Heart left ventricle (tissue), 16 donors: ENCODE measurements at places on chromosomes 13 and 19. TPM values are rescaled to one million over a fixed set of nuclear protein-coding genes. Genes with fewer than 3 reads are reported as not detected.

GRCh38 chr13:99656844-99657381, 155.6 kb downstream of the TM9SF2 start:
- DNase-seq, result no peak

Gene TLE2
- polyA plus RNA-seq, result 36.0 TPM

Gene CD177
- polyA plus RNA-seq, result 0.14 TPM

- no peak for DNase-seq
These were observed 33.2 kb upstream of the MEDAG start for GRCh38 chr13:30872685-30873461.

- no peak for DNase-seq
These were observed 50.0 kb downstream of the TEX26 start for GRCh38 chr13:30982506-30982905.

GRCh38 chr13:68007576-68007975, 777.4 kb upstream of the PCDH9 start:
- no peak for DNase-seq

DNA sequence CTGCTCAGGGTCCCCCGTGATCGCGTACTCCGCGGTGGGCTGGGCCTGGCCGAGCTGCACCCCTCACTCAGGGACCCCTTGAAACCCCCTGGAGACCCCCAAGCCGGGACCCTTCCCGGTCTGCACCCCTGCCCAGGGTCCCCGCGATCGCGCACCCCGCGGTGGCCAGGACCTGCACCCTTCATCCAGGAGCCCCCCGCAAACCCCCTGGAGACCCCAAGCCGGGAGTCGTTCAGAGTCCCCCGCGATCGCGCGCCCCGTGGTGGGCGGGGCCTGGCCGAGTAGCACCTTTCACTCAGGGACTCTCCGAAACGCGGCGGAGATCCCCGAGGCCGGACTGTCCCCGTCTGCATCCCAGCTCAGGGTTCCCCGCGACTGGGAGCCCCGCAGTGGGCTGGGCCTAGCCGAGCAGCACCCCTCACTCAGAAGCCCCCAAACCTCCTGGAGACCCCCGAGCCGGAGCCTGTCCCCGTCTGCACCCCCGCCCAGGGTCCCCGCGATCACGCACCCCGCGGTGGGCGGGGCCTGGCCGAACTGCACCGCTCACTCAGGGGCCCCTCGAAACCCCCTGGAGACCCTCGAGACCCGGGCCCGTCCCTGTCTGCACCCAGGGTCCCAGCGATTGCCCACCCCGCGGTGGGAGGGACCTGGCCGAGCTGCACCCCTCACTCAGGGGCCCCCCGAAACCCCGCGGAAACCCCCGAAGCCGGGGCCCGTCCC, 748 bp downstream of the LMNB2 start:
- no peak for DNase-seq

DNA sequence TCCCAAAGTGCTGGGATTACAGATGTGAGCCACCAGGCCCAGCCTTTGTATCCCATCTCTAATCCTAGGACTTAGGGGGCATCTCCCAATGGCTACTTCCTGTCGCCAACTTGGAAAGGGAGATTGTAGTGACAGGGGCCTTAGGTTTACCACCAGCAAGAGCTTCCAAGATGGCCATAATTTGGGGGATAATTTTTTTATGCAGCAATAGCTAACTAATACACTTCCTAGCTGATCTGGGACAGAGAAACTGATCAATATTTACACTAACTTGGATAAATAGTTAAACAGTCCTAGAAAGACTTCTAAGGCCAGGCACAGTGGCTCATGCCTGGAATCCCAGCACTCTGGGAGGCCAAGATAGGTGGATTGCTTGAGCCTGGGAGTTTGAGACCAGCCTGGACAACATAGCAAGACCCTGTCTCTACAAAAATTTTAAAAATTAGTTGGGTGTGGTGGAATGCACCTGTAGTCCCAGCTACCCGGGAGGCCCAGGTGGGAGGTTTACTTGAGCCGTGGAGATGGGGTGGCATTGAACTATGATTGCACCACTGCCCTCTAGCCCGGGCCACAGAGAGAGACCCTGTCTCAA, 5.3 kb upstream of the COLGALT1 start:
- DNase-seq, result no peak

Gene EML2
- 23.2 TPM for polyA plus RNA-seq

DNA sequence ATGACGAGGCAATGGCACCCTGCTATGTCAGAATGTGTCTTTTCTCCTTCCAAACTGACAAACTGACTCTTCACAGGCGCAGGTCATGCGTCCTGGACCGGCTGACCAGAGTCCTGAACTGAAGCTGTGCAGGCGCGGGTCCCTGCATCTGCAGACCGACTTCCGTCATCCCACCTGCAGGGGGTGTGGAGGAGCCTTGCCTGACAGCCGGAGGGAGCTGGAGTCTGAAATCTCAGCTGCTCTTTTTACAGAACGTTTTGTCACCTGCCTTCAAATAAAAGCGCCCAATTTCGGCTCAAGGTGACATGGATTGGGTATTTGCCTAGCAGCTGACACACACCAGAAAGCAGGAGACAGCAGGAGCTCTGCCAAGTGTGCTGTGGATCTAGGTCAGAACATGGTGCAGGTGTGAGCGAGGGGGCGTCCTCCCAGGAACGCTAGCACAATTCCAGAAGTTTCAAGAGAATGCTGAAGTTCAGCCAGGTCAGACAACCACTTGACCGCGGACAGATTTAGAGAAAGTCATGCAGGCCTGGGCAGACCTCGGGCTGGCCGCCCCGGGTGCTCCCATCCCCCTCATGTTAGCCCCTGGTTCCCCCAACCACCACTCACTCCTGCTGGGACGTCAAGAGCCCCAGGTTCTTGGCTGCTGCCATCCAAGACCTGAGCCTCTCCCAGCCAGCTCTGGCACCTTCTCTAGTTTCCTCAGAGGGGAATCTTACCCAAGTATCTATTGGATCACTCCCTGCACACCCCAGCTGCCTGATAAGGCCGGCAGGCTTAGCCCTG, 32.8 kb downstream of the ELL start:
- DNase-seq, result no peak

Gene PTH2
- polyA plus RNA-seq, result not detected

Gene ZNF559
- polyA plus RNA-seq, result 23.4 TPM

GRCh38 chr19:15629003-15629880, 11.5 kb upstream of the CYP4F3 start:
- peak; percentile 71 for DNase-seq

GRCh38 chr13:45800485-45800884, 51.1 kb downstream of the SIAH3 start:
- DNase-seq, result no peak

DNA sequence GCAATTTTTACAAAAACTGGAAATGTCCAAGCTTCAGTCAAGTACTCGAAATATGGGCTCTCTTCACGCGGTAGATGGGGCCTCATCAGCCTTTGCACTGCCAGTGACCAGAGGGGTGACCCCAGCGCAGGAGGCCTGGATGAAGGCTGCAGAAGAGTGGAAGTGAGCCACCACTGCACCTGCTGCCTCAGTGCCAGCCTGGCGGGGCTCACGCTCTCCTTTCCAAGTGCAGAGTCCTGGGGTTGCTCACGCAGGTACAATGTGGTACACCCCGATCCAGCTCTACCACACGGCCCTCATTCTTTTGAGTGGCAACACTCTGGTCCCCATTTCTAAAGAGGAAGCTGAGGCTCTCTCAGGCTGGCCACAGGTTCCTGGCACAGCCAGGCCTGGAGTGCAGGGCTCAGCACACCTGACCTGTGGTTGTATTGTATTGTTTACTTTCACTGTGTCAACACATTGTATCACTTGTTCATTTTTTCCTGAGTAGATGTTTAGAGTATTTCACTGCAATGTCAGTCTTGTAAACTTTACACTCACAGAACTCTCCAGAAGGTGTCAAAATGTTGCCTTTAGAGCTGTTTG, 97.3 kb upstream of the SOX1 start:
- no peak for DNase-seq

DNA sequence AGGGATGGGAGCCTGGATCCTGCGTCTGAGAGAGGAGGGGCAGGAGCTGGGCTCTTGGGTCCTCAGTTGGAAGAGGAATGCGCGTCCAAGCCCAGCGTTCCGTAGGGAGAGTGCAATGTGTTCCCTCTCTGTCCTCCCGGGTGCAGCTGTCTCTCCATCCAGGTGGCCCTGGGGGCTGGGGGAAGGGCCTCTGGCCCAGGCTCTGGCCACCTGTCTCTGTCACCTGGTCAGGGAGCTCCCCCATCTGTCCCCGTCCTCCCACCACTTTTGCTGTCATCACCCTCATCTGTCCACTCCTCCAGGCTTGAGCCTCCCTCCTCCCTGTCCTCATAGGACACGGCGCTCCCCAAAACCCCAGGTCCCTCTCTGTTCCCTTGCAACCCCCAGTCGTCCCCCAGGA, 3.7 kb upstream of the SBK2 start:
- DNase-seq, result no peak

Gene ZNF432
- polyA plus RNA-seq, result 8.0 TPM

GRCh38 chr19:28727480-28728159, 485.3 kb downstream of the UQCRFS1 start:
- DNase-seq, result peak; percentile 28

Gene EPS8L1
- polyA plus RNA-seq, result 3.0 TPM

Gene STOML3
- polyA plus RNA-seq, result not detected

- DNase-seq, result no peak
These were observed 24.7 kb upstream of the USPL1 start for GRCh38 chr13:30593001-30593400.

GRCh38 chr13:42561752-42562467, 12.0 kb upstream of the TNFSF11 start:
- no peak for DNase-seq

DNA sequence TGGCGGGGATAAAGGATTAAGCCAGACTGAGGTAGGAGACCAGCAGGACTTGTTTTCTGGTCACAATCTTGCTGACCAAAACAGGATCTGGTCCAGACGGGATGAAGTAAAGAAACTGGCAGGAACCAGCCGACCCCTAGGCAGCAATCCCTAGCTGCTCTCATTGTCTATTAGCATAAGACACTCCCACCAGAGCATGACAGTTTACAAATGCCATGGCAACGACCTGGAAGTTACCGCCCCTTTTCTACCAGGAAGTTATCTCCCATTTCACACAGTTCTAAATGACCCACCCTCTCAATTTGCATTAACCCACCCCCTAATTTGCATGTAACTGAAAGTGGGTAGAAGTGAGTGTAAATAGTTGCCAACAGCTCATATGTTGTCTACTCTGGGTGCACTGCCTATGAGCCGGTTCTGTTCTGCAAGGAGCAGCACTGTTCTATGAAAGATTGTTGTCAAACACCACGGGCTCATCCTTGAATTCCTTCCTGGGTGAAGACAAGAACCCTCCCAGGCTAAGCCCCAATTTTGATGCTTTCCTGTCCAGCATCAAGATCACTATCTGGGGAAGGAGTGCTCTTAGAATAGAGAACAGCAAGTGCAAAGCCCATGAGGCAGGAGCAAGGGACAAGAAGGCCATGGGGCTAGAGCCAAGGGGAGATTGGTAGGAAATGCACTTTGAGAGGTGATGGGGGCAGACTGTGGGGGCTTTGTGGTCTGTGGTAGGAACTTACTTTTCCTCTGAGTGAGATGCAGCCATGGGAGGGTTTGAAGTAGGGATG, 13.9 kb upstream of the FBXO27 start:
- no peak for DNase-seq

GRCh38 chr13:111233080-111233479, 87.4 kb upstream of the TEX29 start:
- DNase-seq, result no peak

- peak; percentile 80 for DNase-seq
These were observed 74.6 kb upstream of the NPAS1 start for GRCh38 chr19:46944918-46945628.

Gene ZNF536
- polyA plus RNA-seq, result 0.17 TPM

GRCh38 chr19:10812902-10813404, 23.1 kb downstream of the TMED1 start:
- DNase-seq, result no peak
